ENCODE measurements at places on chromosomes 2 and 18.

DNA sequence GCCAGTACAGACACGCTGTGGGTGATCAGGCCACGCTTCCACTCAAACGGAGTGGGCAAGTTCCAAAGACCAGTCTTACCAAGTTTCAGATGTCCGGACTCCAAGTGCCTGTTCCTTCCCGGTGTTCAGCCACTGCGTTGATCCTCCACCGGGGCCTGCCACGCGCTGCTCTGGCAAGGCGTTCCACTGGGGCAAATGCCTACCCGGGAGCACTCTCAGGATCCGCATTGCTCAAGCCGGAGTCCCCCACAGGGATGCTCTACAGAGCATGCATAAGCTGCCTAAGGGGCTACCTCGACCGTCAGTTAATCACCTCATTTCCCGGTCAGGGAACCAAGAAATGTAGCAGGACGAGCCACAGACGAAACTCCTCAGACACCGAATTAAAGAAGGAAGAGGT is 37.0 kb upstream of the CLASP1 start:
- DNase-seq = no peak

DNA sequence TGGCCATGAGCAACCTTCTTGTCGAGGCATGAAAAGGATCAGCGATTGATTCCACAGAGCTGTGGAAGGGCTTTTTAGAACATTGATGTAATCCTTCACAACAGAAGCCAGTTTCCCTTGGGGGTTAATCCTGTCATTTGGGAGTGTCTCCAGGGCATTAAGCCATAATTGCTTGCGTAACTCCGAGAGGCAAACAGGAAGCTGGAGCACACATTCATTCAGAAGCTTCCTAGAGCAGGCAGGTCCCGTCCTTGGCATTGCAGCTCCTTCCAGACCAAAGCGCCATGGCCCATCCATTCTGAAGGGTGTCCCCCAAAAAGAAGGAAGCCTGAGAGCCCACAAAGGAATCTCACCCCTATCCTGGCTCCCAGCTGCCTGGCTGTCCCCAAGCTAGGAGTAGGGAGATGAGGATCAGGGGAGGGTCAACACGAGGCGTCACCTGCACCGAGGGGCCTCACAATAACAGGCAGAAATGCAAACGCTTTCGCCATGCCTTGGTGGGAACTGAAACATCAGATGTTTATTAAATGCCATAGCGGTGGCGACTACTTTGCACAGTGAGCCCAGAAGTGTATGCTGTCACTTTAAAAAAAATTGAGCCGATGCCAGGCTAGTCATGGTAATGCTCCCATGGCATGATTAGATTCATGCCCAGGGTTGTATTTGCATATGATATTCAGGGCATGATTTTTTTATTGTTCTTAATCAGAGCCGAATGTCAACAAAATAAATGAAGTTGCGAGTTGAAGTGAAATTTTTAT is 339.4 kb downstream of the BCL11A start:
- DNase-seq = no peak

DNA sequence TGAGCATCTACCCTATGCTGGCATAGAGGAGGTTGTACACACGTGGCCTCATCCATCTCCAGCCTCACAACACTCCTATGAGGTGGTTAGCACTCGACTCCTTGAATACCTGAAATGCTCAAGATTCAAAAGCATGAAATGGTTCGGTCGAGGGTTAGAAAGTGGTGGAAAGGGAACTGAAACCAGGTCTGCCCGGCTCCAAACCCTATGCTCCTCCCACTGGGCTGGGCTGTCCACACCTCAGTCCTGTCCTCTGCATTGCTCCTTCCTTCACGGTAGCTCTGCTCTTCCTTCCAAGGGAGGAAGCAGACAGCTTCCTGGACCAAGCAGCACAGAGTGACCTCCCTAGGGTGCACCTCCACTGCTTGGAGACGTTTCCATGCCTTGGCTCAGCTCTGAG is 565.2 kb upstream of the ID2 start:
- no peak for DNase-seq

DNA sequence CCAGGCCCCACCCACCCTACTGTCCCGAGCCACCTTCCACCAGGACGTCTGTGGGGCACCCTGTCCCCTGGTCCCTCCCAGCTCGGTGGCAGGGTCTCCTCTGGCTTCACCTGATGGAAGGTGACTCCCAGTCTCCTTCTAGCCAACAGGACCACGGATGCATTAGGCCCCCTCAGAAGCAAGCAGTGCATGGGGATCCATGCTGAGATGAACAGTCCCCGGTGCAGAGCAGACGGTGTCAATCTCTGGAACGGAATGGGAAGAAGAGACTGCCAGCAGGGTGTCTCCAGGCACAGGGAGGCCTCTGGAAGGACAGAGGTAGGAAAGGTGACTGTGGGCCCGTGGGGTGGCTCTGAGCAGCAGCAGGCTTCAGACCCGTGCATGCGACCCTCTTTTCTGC is 65.2 kb upstream of the FZD7 start:
- DNase-seq = no peak

DNA sequence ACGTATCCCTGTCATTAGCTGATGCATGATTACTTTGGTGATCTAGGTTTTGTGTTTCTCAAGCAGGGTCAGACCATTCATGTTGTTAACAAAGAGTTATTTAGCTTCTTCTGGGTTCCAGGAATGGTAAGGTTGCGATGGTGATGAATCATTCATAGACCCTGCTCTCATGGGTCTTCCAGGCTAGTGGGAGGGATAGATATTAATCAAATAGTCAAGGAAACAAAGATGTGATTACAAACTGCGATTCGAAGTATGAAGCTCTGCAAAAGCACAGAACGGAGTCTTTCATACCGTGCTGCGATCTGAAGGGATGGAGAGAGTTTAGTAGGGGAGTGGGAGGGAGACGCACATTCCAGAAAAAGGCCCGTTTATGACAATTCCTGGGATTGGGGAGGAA is 42.1 kb downstream of the CAVIN2 start:
- DNase-seq = no peak

DNA sequence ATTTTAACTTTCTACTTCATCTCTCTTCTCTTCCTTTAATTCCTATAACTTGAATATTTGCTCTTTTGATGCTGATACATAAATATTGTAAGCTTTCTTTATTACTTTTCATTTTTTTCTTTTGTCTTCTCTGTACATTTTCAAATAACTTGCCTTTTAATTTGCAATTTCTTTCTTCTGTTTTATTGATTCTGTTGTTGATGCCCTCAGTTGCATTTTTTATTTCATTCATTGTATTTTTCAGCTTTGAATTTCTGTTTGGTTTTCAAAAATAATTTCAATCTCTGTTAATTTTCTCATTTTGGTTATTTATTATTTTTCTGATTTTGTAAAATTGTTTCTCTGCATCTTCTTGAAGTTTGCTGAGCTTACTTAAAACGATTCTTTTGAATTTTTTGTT is 47.0 kb downstream of the AQP4 start:
- DNase-seq = no peak

DNA sequence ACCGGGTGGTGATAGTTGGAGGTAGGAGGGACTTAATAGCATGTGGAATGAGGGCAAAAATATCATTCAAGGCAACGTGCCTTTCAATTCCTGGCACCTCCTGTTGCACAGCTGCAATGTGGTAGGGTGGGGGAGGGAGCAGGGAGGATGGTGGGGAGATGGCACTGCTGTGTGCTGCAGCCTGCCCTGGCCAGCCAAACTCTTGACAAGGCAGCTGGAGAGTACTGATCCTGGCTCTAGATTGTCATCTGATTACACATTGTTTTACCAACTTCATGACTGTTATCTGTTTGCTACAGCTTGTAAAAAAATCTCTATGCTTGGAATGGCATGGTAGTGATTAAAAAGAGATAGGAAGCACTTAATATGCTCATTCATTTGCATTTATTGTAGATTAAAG is 47.7 kb downstream of the PLCL1 start:
- DNase-seq = no peak

DNA sequence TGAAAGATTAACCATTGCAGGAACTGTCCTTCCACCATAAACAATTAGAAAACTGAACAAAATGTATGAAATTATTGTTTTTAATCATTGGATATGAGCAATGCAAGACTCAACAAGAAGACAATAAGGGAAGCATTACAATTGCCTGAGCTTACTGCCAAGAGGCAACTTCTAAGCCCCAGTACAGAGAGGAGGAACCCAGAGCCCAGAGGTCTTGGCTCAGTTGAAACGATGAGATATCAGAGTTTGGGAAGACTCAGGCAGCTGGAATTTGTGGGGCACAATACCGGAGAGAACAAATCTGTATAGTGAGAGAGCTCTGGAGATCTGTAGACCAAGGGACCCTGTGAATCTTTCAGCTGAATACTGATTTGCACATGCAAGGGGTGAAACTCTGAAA is 80.6 kb upstream of the ZFP36L2 start:
- no peak for DNase-seq

- no peak for DNase-seq
These were observed 4.5 kb downstream of the STK17B start for GRCh38 chr2:196166876-196167275.

DNA sequence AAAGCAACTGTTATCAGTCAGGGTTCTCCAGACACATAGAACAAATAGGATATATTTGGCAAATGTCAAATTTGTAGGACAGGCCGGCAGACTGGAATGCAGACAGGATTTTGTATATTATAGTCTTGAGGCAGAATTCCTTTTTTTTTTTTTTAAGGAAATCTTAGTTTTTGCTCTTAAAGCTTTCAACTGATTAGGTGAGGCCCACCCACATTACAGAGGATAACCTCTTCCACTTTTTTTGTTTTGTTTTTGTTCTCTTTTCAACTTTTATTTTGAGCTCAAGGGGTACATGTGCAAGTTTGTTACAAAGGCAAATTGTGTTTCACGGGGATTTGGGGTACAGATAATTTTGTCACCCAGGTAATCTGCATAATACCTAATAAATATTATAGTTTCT is 350.2 kb upstream of the CHAC2 start:
- DNase-seq = no peak

DNA sequence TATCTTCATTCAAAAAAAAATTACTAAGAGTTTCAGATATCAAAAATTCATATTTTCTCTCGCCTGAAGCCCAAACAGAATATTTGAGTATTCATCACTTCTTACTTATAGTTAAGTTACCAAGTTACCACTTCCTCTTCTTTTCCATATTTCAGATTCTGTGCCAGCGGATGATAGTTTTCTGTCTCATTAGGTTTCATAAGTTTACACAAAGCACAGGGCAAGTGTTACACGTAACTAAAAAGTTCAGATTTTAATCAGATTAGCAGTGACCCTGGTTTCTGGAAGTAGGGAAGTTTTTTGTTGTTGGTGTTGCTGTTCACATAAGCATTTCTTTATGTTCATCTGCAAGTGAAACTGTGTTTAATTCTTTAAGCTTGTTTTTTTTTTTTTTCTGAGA is 10.2 kb downstream of the AFTPH start:
- no peak for DNase-seq

DNA sequence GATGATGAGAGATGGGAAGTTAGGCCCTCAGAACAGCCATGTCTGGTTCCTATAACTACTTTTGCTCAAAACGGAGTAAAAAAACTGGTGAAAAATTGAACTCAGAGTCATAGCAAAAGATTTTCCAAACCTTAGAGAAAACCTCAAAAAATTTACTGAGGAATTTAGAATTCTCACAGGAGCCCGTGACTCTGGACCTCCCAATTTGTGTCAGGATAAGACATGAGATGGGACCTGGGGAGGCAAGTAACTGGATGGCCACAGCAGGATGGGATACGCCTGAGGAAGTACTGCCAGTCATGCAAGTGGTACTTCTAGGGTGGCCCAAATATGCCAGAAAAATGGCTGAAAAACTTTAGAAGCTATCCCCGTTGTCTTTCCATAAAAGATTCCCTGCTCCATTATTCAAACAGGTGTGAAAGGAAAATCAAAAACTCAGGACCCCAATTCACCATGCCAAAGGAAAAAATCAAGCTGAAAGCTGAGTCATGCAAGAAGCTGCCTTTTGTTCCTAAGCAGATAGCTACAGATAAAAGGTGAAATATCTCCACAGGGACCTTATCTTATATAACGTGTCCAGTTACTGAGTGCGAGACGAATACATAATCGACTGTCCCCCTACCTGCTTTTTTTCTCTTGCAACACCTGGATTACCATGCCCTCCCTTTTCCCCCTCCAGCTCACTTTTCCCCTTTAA is 34.1 kb upstream of the LIPG start:
- no peak for DNase-seq

DNA sequence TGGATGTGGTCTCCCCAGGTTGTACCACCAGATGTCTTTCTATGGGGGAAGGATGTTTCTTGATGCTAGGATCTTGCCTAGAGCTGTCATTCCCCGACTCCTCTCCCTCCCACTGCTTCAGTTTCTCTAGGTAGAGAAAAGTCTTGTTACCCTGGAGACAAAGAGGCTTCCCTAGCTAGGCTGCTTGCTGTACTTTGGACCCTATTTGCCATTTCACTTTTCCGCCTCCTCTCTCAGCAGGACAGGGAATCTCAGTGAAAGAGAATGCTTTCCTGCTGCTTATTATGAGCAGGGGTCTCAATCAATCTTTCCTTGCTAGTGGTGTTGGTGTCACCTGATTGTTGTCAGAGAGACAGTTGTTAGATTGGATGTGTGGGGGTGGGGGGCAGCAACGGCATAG is 818.8 kb upstream of the GYPC start:
- peak; percentile 12 for DNase-seq

- DNase-seq = no peak
These were observed 238.3 kb downstream of the LOXHD1 start for GRCh38 chr18:46418663-46419260.

- no peak for DNase-seq
These were observed 75.0 kb downstream of the TPO start for GRCh38 chr2:1488181-1488671.

GRCh38 chr2:234970477-234970882 is 18.7 kb downstream of the SH3BP4 start:
- no peak for DNase-seq

DNA sequence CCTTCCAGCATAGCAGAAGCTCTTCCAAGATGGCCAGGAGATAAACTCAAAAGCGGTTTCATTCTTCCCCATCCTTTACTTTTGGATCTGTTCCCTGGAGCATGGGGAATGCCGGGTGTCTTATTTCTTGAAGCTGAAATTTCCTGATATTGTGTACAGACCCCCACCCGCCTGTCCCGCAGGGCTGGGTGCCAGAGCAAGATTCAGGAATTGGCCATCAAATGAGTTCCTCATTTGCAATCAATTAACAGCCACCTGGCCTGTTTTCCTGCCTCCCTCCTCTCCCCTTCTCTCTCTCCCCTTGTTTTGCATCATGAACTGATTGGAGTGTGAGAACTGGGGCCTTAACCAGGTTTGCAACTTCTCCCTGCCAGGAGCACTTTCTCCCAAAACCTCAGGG is 202.1 kb downstream of the SH3RF3 start:
- no peak for DNase-seq

- no peak for DNase-seq
These were observed 1893.9 kb upstream of the PIK3C3 start for GRCh38 chr18:40061086-40061485.
